Esophagus squamous epithelium (tissue), 5 donors: ENCODE measurements at places on chromosomes 4 and X. TPM values are rescaled to one million over a fixed set of nuclear protein-coding genes. Genes with fewer than 3 reads are reported as not detected.

The TMEM255A gene
- 0.13 TPM for total RNA-seq

The NSG1 gene
- 32.9 TPM for total RNA-seq

The TRAM1L1 gene
- total RNA-seq: not detected

The MAOA gene
- 70.3 TPM for total RNA-seq

The TMEM144 gene
- total RNA-seq: 3.4 TPM

The CT47B1 gene
- total RNA-seq: not detected

DNA sequence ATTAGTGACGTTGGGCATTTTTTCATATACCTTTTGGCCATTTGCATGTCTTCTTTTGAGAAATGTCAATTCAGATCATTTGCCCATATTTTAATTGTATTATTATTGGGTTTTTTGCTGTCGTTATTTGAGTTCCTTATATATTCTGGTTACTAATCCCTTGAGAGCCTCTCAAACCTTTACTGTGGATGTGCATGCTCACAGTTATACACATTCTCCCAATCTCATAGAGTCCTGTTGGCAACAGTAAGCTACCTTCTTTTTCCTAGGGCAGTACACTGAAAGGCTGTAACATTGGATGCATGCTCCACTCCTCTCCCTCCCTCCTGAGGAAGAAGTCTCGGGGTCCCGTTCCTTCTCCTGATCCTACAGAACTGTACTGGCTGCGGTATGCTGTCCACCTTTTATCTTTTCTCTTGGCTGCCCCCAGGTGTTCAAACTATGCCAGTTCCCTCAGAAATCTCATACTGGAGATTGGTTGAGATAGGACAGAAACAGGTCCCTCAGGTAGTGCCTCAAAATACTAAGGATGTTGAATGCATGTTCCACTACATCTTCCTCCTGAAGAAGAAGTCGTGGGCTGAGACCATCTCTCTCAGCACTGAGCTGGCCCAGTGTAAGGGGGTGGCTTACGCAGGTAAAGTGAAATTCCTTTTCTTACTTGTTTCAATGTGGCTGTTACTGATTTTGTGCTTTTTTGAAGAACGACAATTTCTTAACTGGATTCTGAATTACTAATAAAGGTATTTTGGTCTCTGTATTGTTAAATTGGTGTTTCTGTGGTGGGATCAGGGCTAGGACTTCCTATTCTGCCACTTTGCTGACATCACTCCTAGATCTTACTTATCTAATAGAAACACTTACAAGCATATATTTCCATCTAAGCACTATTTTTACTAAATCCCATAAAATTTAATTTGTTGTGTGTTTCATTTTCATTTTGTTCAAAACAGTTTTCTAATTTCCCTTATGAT is 145.4 kb upstream of the HUWE1 start:
- no peak for DNase-seq
- no peak overlapping the region for H3K27ac ChIP-seq
- H3K4me3 ChIP-seq: no peak overlapping the region
- H3K4me1 ChIP-seq: no peaks in the 10 kb centered on the region

DNA sequence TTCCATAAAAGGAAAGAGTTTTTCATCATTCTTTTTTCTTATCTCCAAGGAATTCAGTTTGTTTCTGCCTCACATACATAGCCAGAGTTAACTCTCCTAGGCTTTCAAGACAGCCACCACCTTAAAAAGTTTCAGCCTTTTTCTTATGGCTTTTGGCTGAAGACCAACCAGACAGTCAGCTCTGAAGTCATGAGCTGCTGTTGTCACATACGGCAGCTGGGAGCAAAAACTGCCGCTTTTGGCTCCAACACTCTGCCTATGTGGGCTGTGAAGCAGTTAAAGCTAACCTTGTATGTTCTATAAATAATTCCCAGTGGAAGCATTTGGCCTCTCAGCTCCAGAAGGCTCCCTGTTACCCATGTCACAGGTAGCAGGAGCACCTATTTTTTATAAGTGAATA is 104.1 kb downstream of the KLHL4 start:
- H3K27me3 ChIP-seq: no peaks in the 10 kb centered on the region
- H3K36me3 ChIP-seq: no peaks in the 10 kb centered on the region
- no peak overlapping the region for H3K27ac ChIP-seq

- H3K27ac ChIP-seq: no peak overlapping the region
- no peak overlapping the region for H3K4me3 ChIP-seq
- no peak for DNase-seq
- H3K27me3 ChIP-seq: no peaks in the 10 kb centered on the region
Measured at GRCh38 chr4:94408549-94409374, 43.0 kb upstream of the PDLIM5 start.

DNA sequence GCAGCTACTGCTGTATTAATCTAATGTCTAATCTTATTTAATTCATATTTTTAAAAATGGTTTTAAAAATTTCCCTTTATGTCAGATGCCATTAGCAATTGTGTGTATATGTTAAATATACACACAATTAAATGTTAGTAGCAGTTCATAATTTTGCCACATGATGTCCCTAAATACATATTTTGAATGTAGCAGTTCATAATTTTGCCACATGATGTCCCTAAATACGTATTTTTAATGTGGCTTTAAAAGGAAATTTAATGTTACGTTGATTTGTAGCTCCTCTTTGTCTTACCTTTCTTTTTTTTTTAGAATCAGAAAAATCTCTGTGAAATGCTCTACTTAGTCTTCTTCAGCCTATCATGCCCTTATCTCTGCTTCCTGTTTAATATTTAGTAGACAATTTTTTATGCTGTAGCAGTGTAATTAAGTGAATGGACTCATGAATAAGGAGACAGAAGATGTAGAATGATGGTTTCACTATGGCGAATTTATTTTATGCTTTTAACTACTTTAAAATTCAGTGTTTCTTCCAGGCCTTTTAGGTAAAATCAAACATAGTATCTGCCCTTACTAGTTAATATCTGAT is 26.1 kb downstream of the RBM46 start:
- no peaks in the 10 kb centered on the region for H3K27me3 ChIP-seq
- no peaks in the 10 kb centered on the region for H3K36me3 ChIP-seq
- H3K4me1 ChIP-seq: no peaks in the 10 kb centered on the region
- H3K4me3 ChIP-seq: no peak overlapping the region
- DNase-seq: no peak
- H3K27ac ChIP-seq: no peak overlapping the region

DNA sequence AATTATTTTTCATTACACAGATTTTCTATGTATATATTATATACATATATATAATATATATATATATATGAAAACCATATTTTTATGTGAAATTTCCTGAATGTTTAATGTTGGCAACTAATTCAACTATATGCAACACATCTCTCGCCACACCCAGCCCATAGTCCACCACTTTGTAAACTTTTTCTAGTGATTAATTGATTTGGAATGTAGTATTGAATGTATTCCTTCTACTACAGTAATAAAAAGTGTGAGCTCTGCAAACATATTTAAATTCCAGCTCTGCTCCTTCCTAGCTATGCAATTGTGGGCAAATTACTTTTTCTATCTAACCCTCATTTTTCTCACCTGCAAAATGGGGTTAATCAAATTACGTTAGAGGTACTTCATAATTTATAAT is 187.8 kb downstream of the TEX11 start:
- no peak overlapping the region for H3K27ac ChIP-seq
- DNase-seq: no peak
- no peaks in the 10 kb centered on the region for H3K4me1 ChIP-seq
- H3K36me3 ChIP-seq: no peaks in the 10 kb centered on the region
- H3K27me3 ChIP-seq: no peaks in the 10 kb centered on the region
- H3K4me3 ChIP-seq: no peak overlapping the region

- H3K27ac ChIP-seq: no peak overlapping the region
- no peaks in the 10 kb centered on the region for H3K36me3 ChIP-seq
- H3K27me3 ChIP-seq: no peaks in the 10 kb centered on the region
Measured at GRCh38 chr4:86006057-86006456, 353.8 kb downstream of the MAPK10 start.

GRCh38 chrX:39736216-39737211 is 361.2 kb downstream of the BCOR start:
- H3K27ac ChIP-seq: no peak overlapping the region
- DNase-seq: no peak
- H3K36me3 ChIP-seq: no peaks in the 10 kb centered on the region
- H3K27me3 ChIP-seq: no peaks in the 10 kb centered on the region
- no peak overlapping the region for H3K4me3 ChIP-seq

DNA sequence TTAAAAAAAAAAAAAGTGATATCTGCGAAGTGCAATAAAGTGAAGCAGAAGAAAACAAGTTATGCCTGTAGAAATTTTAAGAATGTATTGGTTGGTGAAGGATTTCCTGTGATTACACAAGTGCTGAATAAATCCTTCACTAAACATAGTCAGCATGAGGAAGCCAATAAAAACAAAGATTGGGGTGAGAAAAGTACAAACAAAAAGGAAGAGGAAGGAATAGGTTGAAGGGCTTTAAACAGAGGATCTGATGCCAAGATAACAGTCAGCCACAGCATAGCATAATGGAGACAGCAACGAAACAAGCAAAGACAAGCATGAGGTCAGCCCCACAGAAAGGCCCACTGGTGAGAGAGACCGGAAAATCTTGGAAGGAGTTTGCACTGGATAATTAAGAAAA is 372.2 kb downstream of the ADAM29 start:
- H3K27me3 ChIP-seq: no peaks in the 10 kb centered on the region
- H3K27ac ChIP-seq: no peak overlapping the region
- no peaks in the 10 kb centered on the region for H3K36me3 ChIP-seq
- DNase-seq: no peak

GRCh38 chrX:123871309-123871708 is 11.5 kb downstream of the XIAP start:
- H3K27me3 ChIP-seq: no peaks in the 10 kb centered on the region
- H3K4me3 ChIP-seq: no peak overlapping the region
- H3K36me3 ChIP-seq: no peaks in the 10 kb centered on the region
- H3K4me1 ChIP-seq: no peaks in the 10 kb centered on the region
